ENCODE measurements at places on chromosomes 5 and 9.

- no peak for DNase-seq
These were observed 15.7 kb downstream of the BRD3OS start for GRCh38 chr9:134040781-134041648.

GRCh38 chr9:73157811-73158210, 6.1 kb downstream of the ANXA1 start:
- no peak for DNase-seq

GRCh38 chr5:111748304-111748763, 8.7 kb downstream of the NREP start:
- DNase-seq, result no peak

- DNase-seq, result no peak
These were observed 63.1 kb upstream of the NR3C1 start for GRCh38 chr5:143466632-143467031.

- no peak for DNase-seq
These were observed 380.8 kb upstream of the CDH18 start for GRCh38 chr5:20368571-20369517.
